ENCODE measurements at places on chromosomes 13 and 19. TPM values are rescaled to one million over a fixed set of nuclear protein-coding genes. Genes with fewer than 3 reads are reported as not detected.

GRCh38 chr19:29836409-29836825 is 24.6 kb downstream of the CCNE1 start:
- DNase-seq = no peak
- no peaks in the 10 kb centered on the region for H3K36me3 ChIP-seq
- H3K27ac ChIP-seq = no peak overlapping the region
- no peaks in the 10 kb centered on the region for H3K27me3 ChIP-seq

PGLYRP1 gene
- not detected for total RNA-seq

DNA sequence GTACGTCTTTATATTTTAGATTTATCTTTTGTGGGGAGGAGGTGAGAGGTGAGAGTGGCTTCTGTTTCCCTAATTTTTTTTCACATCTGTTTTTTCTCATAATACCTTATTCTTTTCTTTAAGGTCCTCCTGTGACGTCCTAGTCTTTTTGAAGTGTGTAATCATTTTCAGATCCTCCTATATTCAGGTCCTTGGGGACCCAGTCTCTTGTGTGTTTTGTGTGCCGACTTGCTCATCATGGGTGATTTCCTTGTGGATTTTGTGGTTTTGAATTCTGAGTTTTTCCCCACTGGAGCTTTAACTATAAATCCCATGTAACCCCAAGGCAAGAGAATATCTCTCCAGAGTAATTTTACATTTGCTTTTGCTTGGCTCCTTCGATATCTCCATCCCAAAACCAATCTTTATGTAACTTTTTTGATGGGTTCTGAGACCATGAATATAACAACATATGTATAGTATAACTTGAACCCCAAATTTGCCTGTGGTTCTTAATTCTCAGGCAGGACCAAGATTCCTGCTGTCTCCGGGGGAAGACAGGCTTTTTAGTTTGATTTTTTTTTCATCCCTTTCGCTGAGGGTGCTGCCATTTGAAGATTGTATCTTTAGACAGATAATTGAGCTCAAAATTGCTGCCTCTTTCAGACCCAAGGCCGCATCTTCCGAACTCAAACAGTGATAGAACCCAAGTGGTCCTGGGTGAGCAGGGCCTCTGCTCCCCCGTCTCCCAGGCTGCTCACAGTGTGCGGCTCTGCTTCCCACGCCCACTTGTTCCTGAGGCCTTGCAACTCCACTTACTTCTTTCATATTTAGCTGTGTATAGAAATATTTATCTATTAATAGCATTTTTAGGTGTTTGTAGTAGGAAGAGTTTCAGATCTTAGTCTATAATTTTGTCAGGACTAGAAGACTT is 59.1 kb upstream of the GPR183 start:
- peaks cover 2% of the 10 kb centered on the region for H3K36me3 ChIP-seq
- no peak overlapping the region for H3K4me3 ChIP-seq
- no peaks in the 10 kb centered on the region for H3K4me1 ChIP-seq
- H3K27ac ChIP-seq = no peak overlapping the region
- H3K27me3 ChIP-seq = no peaks in the 10 kb centered on the region

DNA sequence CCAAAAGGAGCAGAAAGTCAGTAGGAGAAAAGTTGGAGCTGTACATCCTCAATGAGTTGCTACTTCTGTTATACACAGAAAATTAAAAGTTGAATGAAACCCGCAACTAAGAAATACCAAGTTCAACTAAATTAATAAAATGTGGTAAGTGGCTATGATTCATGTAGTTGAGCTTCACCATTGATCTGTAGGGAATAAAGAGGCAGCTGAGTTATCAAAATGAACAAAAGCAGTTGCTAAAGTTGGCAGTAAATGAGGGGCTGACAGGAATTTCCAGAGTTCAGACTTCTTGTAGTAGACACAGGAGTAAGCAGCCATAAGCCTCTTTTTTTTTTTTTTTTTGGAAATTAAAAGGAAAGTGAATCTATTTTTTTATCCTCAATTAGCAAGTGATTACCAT is 234.6 kb downstream of the POSTN start:
- no peaks in the 10 kb centered on the region for H3K4me1 ChIP-seq
- no peak for DNase-seq
- H3K4me3 ChIP-seq = no peak overlapping the region

- no peaks in the 10 kb centered on the region for H3K27me3 ChIP-seq
- no peaks in the 10 kb centered on the region for H3K36me3 ChIP-seq
- H3K4me3 ChIP-seq = no peak overlapping the region
- DNase-seq = no peak
- H3K27ac ChIP-seq = no peak overlapping the region
These were observed 1194.2 kb downstream of the EFNB2 start for GRCh38 chr13:105341256-105341655.

DNA sequence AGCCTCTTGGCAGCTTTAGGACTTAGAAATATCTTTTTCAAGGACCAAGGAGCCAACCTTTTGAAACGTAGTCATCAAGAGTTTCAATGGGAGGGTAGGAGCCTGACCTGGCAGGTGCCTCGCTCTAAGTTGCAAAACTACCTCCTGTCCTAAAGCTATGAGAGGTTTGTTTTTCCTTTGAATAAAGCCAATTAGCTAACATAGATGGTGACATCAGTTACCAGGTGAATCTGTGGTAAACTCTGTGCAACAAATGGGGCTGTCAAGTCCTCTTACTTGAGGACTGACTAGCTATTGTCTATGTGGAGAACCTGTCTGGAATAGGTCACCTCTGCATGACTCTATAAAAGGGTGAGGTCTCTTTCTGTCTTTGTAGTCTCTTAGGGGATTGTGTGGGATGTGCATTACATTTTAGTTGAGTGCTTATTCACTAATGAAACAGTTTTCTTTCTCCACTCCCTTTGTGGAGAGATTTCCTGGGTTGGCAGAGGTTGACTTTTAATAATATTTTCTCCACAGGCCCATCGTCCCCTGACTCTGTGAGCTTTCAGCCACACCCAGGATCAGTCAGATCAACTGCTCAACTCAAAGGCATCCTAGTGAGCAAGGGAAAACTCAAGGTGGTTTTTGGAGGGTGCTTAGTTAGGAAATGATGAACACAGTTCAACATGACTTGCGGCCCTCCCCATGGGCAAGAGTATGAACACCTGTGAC is 9.9 kb downstream of the ARL11 start:
- H3K27me3 ChIP-seq = no peaks in the 10 kb centered on the region
- no peak overlapping the region for H3K4me3 ChIP-seq
- DNase-seq = no peak
- no peak overlapping the region for H3K27ac ChIP-seq
- H3K36me3 ChIP-seq = no peaks in the 10 kb centered on the region

GRCh38 chr19:49591731-49592485 is 926 bp downstream of the PRR12 start:
- peaks cover 1% of the 10 kb centered on the region for H3K36me3 ChIP-seq
- peak overlapping the region; percentile 82 for H3K27ac ChIP-seq
- H3K4me3 ChIP-seq = peak overlapping the region; percentile 99
- peak; percentile 57 for DNase-seq
- H3K4me1 ChIP-seq = peaks cover 10% of the 10 kb centered on the region

GPATCH1 gene
- total RNA-seq = 16.1 TPM

GRCh38 chr13:99087954-99088491 is 110.2 kb upstream of the DOCK9 start:
- no peaks in the 10 kb centered on the region for H3K36me3 ChIP-seq
- H3K27me3 ChIP-seq = no peaks in the 10 kb centered on the region
- peaks cover 14% of the 10 kb centered on the region for H3K4me1 ChIP-seq
- H3K27ac ChIP-seq = peak overlapping the region; percentile 92

DNA sequence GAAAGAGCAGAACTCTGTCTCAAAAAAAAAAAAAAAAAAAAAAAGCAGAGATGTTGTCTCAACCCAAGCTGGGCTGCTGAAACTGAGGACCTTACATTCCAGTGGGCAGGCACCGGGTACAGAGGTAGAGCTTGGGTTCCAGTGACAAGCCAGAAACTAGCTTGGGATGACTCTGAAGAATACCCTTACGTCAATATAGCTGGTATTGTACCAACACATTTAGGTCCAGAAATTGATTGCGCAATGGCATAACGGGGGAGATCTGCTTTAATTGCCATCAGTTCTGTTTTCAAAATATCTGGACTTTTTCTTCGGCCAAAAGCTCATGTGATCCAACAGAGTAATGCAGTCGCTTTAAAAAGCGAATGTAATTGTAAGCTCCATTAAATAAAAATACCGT is 103.1 kb upstream of the UBL3 start:
- H3K4me3 ChIP-seq = no peak overlapping the region
- no peaks in the 10 kb centered on the region for H3K36me3 ChIP-seq
- DNase-seq = no peak
- H3K27me3 ChIP-seq = no peaks in the 10 kb centered on the region
- no peak overlapping the region for H3K27ac ChIP-seq
- no peaks in the 10 kb centered on the region for H3K4me1 ChIP-seq

GRCh38 chr13:34310539-34310938 is 492.6 kb downstream of the RFC3 start:
- H3K27ac ChIP-seq = no peak overlapping the region
- H3K4me3 ChIP-seq = no peak overlapping the region
- DNase-seq = no peak
- H3K4me1 ChIP-seq = no peaks in the 10 kb centered on the region
- H3K36me3 ChIP-seq = no peaks in the 10 kb centered on the region

SERTAD3 gene
- total RNA-seq = 45.2 TPM

PROZ gene
- not detected for total RNA-seq

DNA sequence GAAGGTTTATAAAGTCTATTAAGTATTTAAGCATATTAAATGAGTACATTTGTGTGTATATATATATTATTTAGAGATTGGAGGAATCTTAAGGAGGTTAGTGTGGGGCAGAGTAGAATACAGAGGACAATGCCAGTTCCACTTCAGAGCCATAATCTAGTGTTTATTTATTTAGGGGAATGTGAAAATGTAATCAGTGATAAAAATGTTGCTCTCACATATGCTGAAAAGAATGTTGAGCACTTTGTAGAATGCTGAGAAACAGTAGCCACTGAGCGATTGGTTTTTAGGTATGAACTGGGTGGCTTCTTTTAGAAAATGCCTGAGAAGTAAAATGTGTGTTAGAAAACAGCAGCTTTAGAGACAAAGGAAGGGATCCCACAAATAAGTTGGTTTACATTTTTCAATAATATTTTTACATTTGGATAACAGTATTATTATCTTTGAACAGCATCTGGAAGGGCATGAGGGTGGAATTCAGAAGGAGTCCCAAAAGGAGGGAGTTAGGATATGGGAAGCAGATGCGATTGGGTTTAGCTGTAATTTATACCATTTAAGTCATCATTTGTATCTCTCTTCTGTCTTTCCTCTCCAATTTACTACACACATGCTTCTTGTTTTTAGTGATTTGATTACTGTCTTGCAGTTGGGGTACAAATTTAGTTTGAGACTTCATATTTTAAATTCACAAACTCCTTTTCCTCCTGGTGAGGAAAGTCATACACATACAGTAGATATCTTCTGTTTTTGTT is 68.6 kb downstream of the NDFIP2 start:
- no peak overlapping the region for H3K27ac ChIP-seq
- no peaks in the 10 kb centered on the region for H3K36me3 ChIP-seq
- H3K4me3 ChIP-seq = no peak overlapping the region
- H3K4me1 ChIP-seq = peaks cover 5% of the 10 kb centered on the region

GRCh38 chr13:52455677-52456041 is 381 bp downstream of the CKAP2 start:
- DNase-seq = peak; percentile 90
- peak overlapping the region; percentile 96 for H3K27ac ChIP-seq
- peak overlapping the region; percentile 81 for H3K4me3 ChIP-seq

DNA sequence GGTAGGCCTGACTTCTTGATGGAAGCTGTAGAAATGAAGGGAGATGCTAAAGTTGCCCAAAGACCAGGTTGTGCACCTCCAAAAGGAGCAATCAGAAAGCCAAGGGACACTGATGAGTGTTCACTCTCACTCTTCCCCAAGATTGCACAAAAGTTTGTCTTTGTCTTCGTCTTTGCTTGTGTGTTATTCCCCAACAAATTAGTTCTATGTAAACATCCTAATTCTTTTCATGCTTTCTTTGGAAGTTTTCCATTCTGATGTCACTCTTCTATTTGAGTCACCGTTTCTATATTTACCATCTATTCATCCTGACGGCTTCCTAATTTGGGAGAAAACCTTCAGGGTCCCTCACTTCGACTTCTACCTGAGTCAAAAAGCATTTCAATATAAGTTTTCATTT is 3.7 kb upstream of the TMEM272 start:
- H3K36me3 ChIP-seq = no peaks in the 10 kb centered on the region
- H3K4me3 ChIP-seq = no peak overlapping the region
- no peaks in the 10 kb centered on the region for H3K4me1 ChIP-seq
- H3K27me3 ChIP-seq = no peaks in the 10 kb centered on the region

DNA sequence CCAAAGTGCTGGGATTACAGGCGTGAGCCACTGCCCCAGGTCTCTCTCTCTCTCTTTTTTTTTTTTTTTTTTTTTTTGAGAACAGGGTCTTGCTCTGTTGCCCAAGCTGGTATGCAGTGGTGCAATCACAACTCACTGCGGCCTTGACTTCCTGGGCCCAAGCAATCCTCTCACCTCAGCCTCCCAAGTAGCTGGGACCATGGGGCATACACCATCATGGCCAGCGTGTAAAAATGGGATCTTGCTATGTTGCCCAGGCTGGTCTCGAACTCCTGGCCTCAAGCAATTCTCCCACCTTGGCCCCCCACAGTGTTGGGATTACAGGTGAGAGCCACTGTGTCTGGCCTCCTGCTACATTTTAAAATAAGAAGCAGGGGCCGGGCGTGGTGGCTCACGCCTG is 19.1 kb upstream of the FBN3 start:
- no peak overlapping the region for H3K4me3 ChIP-seq
- no peak overlapping the region for H3K27ac ChIP-seq
- no peak for DNase-seq
- no peaks in the 10 kb centered on the region for H3K27me3 ChIP-seq

- H3K27me3 ChIP-seq = no peaks in the 10 kb centered on the region
- no peak for DNase-seq
- no peak overlapping the region for H3K4me3 ChIP-seq
These were observed 15.4 kb upstream of the FAM216B start for GRCh38 chr13:42766016-42766415.

LGALS7B gene
- total RNA-seq = not detected

- H3K27me3 ChIP-seq = no peaks in the 10 kb centered on the region
- no peaks in the 10 kb centered on the region for H3K36me3 ChIP-seq
- DNase-seq = no peak
- H3K4me1 ChIP-seq = peaks cover 44% of the 10 kb centered on the region
These were observed 17.5 kb upstream of the FFAR2 start for GRCh38 chr19:35430409-35431144.

PTGIR gene
- total RNA-seq = not detected

All from Caco-2 (cell line).